Activated CD4-positive, alpha-beta T cell treated with anti-CD3 and anti-CD28 coated beads for 36 hours (primary cell): ENCODE measurements at places on chromosomes 4 and X.

DNA sequence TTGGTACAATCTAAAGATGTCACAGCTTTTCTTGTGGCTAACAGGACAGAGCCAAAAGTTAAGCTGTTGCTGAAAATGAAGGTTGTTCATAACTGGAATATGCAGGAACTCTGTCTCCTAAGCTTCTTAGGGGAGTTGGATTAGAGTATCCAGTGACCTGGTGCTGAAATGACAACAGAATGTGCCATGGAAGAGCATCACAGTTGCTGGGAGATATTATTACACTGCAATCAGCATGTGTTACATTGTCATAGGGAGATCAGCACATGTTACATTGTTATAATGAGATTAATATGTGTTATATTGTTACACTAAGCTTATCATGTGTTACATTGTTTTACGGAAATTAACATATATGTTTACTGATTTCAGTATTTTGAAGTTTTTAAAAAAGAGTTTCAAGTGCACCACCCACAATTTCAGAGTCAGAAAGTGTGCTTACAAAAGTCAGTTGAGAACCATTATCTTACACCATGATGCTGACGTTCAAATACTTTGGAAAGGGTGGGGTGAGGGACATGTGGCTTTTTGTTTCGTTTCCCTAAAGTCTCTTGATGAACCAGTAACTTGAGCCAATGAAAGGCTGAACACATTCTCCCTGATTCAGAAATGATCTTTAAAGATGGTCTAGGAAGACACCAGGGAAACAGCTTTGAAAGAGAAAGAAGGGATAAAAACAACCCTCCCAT lies 113.4 kb downstream of the DRD5 start:
- DNase-seq: no peak

DNA sequence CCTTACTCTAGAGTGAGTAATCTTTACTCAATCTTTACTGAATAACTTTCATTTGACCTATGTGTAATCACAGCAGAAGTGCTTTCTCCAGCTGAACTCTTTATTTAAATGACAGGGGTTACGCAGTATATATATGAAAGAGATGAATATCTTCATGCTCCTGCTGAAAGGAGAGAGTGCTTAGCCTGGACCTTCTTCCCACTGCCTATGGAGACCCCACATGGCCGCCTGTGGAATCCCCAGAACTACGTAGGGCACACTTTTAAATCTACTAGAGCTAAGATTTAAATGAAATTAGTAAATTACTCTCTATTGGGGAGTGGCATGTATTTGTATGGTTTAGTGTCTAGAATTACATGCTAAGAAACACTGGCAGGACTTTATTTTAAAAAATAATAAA lies 391.2 kb downstream of the ANKRD50 start:
- DNase-seq: no peak

GRCh38 chr4:72767618-72768302 lies 198.7 kb upstream of the ADAMTS3 start:
- no peak for DNase-seq

DNA sequence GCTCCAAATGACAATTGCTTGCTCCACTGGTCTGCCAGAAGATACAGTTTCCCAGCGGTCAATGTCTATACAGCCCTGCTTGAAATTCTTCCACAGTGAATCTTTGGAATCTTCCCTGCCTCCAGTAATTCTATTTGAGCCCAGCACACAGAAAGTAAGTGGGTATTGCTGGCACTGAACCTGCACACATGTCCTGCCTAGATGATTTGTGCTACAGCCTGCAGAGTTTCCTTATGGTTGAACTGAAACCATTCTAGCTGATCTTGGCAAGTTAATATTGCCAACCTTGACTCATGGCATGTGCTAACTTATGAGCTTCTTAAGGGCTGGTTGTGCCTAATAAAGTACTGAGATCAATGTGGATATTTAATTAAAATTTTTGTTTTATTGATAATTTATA lies 553.8 kb upstream of the GNPDA2 start:
- DNase-seq: no peak

- DNase-seq: no peak
These were observed 139.5 kb downstream of the STIM2 start for GRCh38 chr4:27000122-27000521.

DNA sequence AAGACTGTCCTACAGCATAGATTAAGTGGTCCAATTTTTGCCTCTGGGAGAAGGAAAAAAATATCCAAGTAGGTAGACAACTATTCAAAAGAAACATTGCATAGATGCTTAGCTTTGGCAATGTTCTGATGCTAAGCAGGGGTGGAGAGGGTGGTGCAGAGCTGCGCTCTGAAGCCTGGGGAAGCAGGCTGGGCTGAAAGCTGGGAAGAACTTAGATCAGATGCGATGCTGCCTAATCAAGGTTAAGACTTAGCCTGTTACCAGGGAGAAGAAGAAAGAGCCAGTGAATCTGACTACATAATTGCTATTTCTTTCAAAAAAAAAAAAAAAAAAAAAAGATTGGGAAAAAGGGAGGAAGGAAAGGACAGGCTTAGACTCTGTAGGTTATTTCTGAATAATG lies 89.0 kb upstream of the SCOC start:
- no peak for DNase-seq

- DNase-seq: no peak
These were observed 1359.5 kb downstream of the TECRL start for GRCh38 chr4:63049726-63050125.

DNA sequence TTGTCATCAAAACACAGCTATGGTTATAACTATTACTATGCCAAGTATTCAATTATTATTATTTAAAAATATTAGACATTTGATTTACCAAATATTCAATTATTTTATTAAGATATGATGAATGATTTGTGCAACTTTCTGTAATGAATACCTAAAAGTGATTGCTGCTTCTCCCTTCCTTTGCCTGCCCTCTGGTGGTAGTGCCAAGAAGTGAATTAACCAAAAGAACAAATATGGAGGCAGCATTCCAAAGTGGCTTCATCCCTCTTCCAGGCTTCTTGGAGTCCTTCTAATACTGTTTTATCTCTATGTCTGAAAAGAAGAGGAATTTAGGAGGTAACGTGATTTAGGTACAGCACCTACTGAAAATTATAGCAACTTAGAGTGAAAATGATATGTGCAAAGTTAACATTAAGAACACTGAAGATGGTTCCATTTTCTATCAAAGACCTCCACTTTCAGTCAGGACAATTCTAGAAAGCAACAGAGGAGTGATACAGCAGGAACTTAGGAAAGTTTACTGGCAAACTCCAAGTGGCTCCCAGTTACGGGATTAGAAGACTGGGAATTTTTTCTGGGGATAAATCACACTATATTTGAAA lies 43.0 kb downstream of the ENPEP start:
- peak; percentile 39 for DNase-seq

GRCh38 chrX:119025900-119026299 lies 46.9 kb upstream of the CT47C1 start:
- DNase-seq: no peak

DNA sequence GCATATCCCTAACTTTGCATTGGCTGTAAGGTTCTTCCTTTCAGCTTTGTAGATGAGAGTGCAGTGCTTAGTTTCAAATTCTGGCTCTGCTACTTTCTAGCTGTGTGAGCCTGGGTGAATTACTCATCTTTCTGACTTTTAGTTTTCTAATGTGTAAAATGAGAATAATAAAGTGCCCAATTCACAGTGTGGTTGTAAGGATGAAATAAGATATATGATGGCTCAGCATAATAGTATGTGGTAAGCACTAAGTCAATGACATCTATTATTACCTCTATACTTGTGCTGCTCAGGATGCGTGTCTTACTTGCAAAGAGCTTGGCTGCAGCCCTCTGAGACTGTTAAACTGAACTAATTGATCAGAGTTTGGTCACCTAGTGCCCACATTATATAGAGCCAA lies 30.6 kb upstream of the ETNPPL start:
- DNase-seq: no peak

- DNase-seq: no peak
These were observed 35.3 kb downstream of the CXCL1 start for GRCh38 chr4:73904491-73904890.

- DNase-seq: no peak
These were observed 852.0 kb downstream of the PCDH18 start for GRCh38 chr4:136680271-136680670.

GRCh38 chrX:51893931-51894696 lies 691 bp downstream of the MAGED1 start:
- peak; percentile 18 for DNase-seq

DNA sequence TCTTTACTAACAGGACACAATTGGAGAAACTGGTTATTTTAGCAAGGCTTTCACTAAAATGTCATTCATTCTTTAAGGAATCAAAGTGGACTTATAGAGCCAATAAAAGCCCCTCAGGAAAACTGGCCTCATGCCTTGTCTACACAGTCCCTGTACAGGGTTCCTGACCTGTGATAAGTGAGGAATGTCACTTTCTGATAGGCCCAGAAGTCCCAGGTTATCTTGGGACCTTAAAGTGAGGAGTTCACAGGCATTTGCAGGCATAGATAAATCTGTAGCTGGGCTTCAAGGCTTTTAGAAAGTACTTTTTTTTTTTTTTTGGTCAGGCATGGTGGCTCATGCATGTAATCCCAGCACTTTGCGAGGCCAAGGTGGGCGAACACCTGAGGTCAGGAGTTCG lies 19.4 kb upstream of the STPG2 start:
- no peak for DNase-seq

GRCh38 chr4:16206301-16206700 lies 20.0 kb downstream of the TAPT1 start:
- no peak for DNase-seq

GRCh38 chr4:169418846-169419245 lies 148.1 kb upstream of the SH3RF1 start:
- DNase-seq: no peak

GRCh38 chr4:121721700-121722099 lies 24.9 kb upstream of the ANXA5 start:
- no peak for DNase-seq

DNA sequence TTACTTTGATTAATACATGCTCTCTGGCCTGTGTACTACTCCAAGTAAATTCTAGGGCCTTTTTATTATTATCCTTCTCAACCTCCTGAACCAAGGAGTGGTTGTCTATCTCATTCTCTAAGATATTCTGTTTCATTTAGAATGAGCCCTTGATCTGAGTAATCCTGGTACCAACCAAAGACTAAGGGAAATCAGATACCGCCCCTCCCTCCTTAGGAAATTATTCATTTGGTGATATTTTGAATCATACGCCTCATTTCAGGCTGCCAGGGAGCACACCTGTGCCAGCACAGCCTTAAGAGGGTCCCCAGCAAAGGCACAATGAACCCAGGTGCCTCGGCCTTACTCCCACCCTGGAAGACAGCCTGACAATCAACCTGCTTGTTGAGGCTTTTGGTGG lies 73.2 kb upstream of the STARD8 start:
- DNase-seq: peak; percentile 11

GRCh38 chr4:41454423-41454822 lies 83.5 kb upstream of the LIMCH1 start:
- no peak for DNase-seq

GRCh38 chr4:151215295-151215694 lies 61.7 kb upstream of the PRSS48 start:
- DNase-seq: no peak

GRCh38 chr4:3485011-3485791 lies 22.1 kb downstream of the DOK7 start:
- DNase-seq: no peak

DNA sequence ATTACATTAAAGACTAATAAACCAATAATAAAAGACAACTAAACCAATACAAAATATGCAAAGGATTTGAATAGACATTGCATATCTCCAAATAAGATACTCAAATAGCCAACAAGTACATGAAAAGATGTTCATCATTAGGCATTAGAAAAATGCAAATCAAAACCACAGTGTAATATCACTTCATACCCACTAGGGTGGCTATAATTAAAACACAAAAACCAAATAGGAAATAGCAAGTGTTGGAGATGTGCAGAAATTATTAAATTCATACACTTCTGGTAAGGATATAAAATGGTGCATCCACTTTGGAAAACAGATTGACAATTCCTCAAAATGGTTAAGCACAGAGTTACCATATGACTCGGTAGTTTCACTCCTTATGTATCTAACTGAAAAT lies 860.8 kb upstream of the DIAPH2 start:
- DNase-seq: no peak

- DNase-seq: no peak
These were observed 94.2 kb downstream of the CBLL2 start for GRCh38 chrX:22366906-22367305.

- no peak for DNase-seq
These were observed 238.4 kb upstream of the TEX13A start for GRCh38 chrX:105458846-105459245.

- no peak for DNase-seq
These were observed 21.1 kb downstream of the HTRA3 start for GRCh38 chr4:8290701-8290970.

GRCh38 chr4:54657551-54658251 lies at the start of gene KIT:
Gene KIT, plus strand, starts transcription at chr4:54657957. Its CDS starts 58 bp downstream, at chr4:54658015.
- DNase-seq: peak; percentile 27

DNA sequence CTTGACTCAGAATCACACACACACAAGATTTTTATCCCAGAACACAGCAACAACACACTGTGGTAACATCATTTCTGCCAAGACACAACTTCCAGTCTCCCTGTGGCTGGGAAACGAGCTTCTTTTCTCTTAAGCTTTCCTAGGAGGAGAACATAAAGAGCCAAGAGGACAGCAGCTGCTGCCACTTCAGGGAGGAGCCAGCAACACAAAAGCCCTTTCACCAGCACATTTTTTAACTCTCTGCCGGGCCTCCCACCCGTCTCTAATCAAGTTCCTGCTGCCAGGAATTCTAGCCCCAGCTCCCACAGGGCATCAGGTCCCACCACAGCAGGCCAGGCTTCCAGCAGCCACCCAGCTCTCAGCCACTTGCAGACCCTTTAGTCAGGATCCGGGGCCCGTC lies 22.4 kb downstream of the FAT1 start:
- DNase-seq: no peak

DNA sequence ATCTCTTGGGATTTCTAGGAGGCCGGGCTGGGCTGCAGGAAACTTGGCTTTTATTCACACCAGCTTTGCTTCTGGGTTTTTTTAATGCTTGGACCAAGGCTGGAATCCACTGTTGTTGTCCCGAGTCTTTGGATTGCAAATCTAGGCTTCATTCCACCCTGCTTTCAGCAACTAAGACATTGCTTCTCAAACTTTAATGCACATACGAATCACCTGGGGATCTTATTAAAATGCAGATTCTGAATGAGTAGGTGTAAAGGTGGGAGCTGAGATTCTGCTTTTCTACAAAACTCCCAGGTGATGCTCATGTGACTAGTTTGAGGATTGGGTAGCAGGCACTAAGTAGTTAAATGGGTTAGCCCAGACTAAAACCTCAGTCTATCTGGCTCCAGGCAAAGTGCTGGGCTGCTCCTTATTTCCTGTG lies 39.2 kb upstream of the GPC4 start:
- no peak for DNase-seq

DNA sequence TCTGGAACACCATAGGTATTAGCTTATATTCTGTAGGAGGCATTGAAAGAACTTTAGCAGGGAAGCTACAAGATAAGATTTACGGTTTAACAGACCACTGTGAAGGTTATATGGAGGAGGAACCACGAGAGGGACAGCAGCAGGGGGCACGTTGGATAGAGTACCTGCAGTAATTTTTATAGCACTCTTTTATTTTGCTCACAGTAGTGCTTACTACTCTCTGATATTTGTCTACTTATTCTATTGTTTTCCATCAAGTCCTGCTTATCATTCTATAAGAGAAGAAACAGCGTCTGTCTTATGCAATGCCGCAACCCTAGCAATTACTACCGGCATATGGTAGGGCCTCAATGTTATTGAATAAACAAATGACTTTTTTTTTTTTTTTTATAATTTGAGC lies 122.5 kb downstream of the PCDH7 start:
- no peak for DNase-seq

- DNase-seq: no peak
These were observed 11.3 kb downstream of the RAP2C start for GRCh38 chrX:132207996-132208395.
